ENCODE measurements at places on chromosomes 4 and X.

- no peak for DNase-seq
Measured at GRCh38 chr4:174352061-174352819, 68.5 kb downstream of the CEP44 start.

DNA sequence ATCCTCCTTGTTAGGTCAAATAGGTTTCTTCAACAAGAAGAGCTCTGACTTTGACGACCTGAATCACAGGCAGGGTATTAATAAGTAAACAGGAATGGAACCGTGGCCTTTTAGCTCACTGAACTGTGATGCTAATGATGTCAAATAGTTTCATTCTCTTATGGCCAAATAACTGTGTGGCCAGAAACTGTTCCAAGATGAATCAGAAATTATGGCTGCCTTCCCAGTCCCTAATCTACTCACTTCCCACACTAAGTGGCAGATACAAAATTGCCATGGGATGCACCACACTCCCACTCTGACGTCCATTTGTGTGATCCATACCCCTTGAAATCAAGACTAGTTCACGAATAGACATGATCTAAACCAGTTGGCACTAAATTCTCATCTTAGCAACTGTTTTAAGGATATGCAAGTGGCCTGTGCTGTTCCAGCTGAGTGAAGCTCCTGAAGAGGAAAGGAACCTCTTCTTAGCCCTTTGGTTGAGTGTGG, 455.4 kb downstream of the IL15 start:
- DNase-seq: no peak

- no peak for DNase-seq
Measured at GRCh38 chr4:151215295-151215694, 61.7 kb upstream of the PRSS48 start.

GRCh38 chrX:24498181-24498580, 33.1 kb downstream of the PDK3 start:
- DNase-seq: no peak

- no peak for DNase-seq
Measured at GRCh38 chr4:119570401-119570800, 58.2 kb downstream of the PDE5A start.

DNA sequence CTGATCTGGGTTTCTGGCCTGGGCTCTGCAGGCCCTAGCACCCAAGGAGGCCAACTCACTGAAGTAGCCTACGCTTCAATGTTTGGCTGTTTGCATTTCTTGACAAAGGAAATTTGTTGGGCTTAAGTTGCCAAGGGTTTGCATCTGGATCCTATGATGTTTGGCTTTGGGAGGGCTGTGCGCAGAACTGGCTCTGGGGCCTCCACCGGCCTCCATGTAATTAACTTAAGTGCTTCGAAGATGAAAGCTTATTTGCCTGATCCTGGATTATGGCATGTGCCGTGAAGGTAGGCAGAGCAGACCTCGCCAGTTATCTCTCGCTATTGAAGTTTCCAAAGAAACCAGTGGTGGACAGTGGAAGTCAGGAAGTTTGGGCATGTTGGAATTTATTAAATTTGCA, 124.3 kb upstream of the STX18 start:
- DNase-seq: no peak

GRCh38 chrX:154399527-154400368, 1.6 kb downstream of the RPL10 start:
- DNase-seq: no peak

GRCh38 chr4:577499-578450, 1.7 kb upstream of the TMEM271 start:
- no peak for DNase-seq

DNA sequence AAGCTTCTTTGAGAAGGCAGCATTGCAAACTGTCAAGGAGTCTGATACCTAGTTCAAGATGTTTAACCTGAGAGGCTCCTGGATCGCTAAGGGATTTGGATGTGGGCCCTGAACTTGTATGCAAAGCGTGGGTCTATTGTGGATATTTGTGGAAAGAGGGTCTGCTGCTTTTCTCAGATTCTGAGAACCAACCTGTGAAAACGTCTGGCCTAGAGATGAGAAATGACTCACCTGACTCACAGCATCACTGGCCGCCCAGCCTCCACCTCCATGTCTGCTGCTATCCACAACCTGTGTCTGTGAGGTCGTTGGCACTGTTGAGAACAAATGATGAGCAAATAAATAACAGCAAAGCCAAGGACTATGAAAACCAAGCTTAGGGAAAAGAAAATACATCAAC, 33.3 kb upstream of the PROM1 start:
- no peak for DNase-seq

DNA sequence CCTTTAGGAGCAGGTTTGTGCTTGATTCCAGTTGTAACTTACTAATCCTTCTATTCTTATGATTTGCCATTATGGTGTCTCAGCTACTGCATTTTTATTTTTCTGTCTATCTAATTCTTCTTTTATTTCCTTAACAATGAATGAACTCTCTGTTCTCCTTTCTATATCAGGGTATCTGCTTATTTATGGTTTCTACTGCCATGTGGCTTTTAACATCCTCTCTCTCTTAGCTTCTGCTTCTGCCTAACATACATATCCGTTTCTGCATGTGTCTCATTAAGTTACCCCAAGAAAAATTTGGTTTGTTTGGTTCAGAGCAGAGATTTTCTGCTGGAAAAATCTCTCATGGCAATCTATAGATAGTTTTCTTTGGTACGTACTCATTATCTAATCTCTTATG, 614.4 kb downstream of the RPA4 start:
- peak; percentile 7 for DNase-seq

GRCh38 chr4:154511981-154512380, 20.4 kb upstream of the DCHS2 start:
- no peak for DNase-seq

DNA sequence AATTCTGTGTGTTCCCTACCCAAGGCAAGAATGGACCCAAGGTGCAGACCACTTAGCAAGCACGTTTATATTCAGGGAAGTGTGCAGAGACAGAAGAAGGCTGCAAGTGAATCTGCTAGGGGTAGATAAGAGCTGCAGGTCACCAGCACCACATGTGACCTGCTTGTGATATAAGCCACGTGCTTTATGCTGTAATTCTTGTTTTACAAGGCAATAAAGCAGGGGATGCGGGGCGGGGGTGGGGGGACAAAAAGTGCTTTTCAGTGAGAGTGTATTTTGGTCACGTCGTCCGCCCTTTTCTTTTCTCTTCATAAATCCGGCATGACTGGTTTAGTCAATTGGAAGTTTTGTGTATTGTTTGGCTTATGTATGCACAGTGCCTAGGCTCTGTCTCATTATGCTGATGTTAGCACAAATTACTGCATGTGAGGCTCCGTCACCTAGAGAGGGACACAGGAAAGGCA, 192.7 kb downstream of the RBMX2 start:
- no peak for DNase-seq

DNA sequence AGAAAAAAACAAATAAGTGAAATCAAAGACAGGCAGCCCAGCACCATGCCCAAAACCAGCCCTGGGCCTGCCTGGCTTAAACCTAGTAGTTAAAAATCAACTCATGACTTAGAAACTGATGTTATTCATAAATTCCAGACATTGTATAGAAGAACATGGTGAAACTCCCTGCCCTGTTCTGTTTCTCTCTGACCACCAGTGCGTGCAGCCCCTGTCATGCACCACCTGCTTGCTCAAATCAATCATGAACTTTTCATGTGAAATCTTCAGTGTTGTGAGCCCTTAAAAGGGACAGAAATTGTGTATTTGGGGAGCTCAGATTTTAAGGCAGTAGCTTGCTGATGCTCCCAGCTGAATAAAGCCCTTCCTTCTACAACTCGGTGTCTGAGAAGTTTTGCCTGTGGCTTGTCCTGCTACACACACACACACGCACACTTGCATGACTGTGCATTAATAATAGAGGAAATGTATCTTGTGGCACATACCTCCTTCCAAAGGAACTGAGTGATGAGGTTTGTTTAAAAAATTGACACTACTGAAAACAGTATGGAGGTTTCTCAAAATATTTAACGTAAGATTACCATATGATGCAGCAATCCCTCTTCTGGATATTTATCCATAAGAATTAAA, 39.2 kb upstream of the UGT2B7 start:
- no peak for DNase-seq

DNA sequence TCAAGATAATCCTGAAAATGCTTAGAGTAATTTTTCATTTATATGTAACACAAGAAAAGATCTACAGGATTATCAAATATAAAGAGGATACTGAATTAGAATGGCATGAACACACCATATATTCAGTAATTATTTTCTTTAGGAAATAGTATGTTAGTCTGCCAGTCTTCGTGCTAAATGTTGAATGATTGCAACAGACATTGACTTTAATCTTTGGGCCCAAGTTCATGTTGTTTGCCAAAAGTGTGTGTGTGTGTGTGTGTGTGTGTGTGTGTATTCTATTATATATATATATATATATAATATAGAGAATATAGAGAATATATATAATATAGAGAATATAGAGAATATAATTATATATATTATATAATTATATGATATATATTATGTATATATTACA, 186.6 kb downstream of the TMEM47 start:
- DNase-seq: no peak

DNA sequence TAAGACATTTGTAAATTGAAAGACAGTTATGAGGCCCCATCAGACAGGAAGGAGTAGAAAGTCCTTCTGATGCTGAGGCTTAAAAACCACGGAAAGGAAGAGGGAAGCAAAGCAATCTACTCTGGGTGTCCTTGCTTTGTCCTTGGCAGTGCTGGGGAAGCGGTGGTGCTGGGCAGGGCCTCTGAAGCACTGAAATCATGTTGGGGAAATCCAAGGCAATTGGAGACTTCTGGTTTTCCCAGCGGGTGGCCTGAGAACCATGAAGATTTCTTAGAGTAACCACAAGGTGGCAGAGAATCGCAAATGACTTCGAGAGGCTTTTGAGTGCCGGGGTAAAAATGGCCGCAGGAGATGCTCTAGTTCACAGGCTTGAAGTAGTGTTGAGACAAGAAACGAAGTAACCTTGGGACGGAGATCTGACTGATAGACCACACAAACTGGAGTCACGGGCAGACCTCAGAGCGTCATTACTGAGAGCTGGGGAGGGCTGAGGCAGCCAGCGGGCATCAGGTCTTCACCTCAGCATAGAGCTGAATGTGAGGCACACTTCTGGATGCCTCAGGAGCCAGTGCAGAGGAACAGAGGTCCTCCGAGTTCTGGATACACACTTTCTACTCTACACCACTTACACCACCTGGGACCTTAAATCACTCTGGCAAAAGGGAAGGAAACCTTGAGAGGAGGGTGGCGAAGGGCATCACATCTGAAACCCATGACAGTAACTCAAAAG, 130.7 kb upstream of the GPRIN3 start:
- DNase-seq: peak; percentile 40

- DNase-seq: no peak
Measured at GRCh38 chr4:188175288-188175687, 36.0 kb downstream of the TRIML1 start.

- no peak for DNase-seq
Measured at GRCh38 chr4:11404431-11404830, 24.3 kb downstream of the HS3ST1 start.

DNA sequence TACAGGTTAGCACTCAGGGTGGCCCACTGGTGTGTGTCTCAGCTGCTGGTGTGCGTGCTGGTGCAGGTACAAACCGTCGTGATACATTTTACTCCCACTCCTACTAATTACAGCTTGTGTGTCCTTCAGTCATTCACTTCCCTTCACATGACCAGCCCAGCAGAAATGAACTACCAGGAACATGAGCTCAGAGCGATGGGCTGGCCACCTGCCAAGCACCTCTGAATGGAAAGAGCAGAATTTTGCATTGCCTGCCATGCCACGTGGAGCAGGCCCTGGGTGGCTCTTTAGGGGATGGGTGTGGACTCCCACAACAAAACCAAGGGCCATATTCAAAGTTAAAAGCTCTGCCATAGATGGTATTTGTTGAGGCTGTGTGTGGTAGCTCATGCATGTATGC, 58.9 kb upstream of the PGM2 start:
- DNase-seq: no peak

GRCh38 chr4:61473306-61473705, 273.2 kb downstream of the ADGRL3 start:
- no peak for DNase-seq

GRCh38 chr4:185775792-185776555, 36.0 kb downstream of the SORBS2 start:
- DNase-seq: no peak

GRCh38 chrX:64975491-64975890, 759 bp downstream of the ZC4H2 start:
- peak; percentile 10 for DNase-seq

- no peak for DNase-seq
Measured at GRCh38 chr4:10565166-10565780, 108.0 kb upstream of the ZNF518B start.

DNA sequence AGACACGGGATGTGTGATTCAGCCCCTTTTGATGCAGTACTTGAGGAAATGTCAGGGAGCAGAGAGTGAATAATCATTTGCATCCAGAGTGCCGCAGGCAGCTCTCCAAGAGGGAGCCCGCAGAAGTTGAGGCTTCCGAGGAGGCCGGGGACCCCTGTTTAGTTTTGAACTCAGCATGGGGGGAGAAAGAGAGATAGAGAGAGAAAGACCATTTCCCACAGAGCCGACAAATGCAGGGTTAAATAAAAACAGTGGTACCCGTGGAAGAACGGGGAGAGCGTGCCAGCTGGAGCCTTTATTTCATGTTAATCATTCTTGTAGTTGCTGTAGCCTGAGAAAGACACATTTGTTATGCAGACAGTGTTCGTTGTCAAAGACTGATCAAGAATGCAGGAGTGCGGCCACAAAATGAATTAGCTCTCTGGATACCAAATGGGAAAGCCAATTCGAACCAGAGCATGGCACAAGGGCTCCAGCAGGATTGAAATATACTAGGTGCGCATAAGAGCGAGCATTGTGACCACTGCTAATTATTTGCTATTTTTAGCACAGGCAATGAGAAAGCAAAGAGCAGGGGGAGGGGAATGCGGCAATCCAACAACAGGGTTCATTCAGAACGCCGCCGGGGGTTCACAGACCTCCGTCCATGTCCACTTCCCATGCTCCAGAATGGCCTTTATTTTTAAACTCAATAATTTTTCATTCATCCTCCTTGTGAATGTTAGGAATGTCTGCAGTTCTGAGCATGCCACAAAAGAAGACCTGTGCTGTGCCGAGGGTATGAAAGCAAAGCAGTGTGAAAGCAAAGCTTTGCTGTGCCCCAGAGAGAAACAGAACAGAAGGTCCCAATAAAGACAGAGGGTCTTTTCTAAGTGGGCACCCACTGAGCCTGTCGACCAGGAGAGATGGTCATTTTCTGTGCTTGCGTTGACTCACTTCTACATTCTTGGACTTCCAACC, 243.9 kb upstream of the VCX3A start:
- DNase-seq: no peak

- no peak for DNase-seq
Measured at GRCh38 chr4:139300431-139301112, 733 bp upstream of the NAA15 start.

GRCh38 chrX:150268839-150269355, 94.2 kb upstream of the MAMLD1 start:
- no peak for DNase-seq
